Stimulated activated CD8-positive, alpha-beta memory T cell treated with anti-CD3 and anti-CD28 coated beads, Interleukin-15, amount 100 ng/mL, for 1 hour (primary cell): ENCODE measurements at places on chromosomes 6 and 20.

- no peak for DNase-seq
Observed at GRCh38 chr6:158772851-158773371, 46.3 kb downstream of the EZR start.

DNA sequence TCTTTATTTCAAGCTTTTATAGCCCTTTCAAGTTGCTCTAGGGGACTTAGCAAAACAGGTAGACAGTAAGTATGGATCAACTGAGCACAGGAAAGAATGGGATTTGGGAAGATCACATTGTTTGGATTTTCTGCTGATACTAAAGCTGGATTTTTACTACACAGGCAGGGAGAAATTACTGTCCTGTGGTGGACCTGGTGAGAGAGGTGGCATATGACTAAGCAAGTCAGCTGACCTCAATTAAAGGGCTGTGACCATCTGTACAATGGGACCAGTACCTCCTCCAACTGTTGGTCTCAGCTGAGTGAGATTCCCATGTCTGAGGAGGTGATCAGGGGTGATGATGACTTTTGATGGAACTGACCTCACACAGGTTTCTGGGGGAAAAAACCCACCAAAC lies 28.0 kb downstream of the RREB1 start:
- no peak for DNase-seq

GRCh38 chr20:52410182-52410647 lies 218.6 kb upstream of the ZFP64 start:
- peak; percentile 20 for DNase-seq

GRCh38 chr6:136086686-136087085 lies 163.4 kb downstream of the MTFR2 start:
- no peak for DNase-seq

DNA sequence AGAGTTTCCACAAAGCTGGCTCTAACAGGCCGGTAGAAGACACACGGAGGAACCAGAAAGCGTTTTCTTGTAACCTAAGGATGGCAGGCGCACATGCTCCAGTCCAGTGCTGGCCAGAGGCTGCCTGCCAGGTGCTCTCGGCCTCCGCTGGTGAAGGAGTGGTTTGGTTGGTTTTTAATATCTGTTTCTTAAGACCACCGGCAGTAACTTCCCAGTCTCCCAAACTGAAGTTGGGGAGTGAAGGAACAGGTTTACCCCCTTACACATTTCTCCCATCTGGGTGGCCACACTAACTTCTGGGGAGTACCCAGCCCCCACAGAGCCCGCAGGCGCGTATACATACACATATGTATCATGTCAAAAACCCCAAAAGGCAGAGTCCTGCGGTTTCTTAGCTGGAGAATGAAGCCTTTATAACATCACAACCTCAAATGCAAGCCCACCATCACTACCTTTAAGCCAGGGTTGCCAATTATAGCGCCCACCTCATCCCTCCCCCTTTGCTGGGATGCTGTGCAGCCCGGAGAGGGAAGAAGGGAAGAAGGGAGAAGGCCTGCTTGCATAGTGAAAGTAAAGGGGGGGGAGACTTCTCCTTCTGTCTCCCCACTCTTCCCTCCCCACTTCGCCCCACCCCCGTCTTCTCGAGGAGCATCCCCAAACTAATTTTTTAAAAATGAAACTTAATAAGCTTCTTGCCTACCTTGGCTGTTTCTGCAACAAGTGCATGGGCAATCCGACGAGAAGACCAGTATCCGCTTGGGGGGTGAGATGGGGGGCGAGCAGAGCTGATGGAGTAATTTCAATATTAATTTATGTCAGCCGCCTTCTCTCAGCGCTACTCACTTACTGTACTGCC lies 1.0 kb downstream of the TRERF1 start:
- no peak for DNase-seq

- DNase-seq = no peak
Observed at GRCh38 chr6:30816791-30817739, 67.3 kb upstream of the DDR1 start.

DNA sequence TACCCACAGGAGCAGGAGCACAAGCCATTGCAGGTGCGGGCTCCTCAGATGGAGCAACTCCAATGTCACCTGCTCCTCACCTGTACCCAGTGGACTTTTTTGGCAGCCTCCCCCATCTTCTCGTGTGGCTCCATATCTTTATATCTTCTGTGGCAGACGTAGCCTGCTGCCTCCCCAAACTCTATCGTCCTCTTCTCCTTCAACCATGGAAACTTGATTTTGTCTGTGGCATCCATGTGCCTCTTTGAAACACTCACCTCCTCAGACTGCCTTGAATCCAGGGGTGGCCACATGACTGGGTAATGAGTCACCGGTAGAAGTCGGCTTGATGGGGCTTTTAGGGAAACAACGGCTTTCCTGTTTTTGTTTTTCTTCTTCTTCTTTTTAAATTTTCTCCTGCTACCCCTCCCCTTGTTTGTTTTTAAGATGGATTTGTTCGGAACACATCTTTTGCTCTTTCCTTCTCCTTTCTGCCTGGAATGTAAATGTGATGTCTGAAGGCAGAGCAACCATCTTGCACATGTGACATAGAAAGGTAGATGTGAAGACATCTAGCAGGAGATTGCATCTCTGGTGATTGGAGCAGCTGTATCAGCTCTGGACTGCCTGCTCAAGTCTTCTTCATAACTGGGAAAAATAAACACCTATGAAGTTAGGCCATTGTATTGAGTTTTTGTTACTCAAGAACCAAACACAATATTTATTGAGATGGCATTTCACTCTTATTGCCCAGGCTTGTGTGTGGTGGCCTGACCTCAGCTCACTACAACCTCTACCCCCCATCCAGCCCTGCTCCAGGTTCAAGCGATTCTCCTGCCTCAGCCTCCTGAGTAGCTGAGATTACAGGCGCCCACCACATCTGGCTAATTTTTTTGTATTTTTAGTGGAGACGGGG lies 69.9 kb upstream of the DDR1 start:
- DNase-seq = no peak

GRCh38 chr6:34791164-34791700 lies 651 bp upstream of the BLTP3A start:
- peak; percentile 18 for DNase-seq

- no peak for DNase-seq
Observed at GRCh38 chr20:51532577-51533191, 9.8 kb downstream of the NFATC2 start.

DNA sequence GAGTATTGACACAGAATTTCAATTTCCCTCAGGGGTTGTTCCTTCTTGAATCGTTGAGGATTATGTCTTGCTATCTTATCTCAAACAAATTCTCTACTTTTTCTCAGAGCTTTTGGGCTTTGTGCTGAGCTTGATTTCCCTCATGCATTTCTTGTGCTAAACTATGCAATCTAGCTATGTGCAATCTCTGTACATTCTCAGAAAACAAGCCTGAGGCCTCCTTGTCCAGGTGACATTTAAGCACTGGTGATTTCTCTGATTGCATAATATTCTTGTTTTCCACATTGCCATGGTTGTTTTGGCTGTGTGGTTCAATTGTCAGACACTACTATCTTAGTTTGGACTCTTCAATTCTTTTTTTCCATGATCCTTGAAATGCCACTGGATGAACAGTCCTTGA lies 81.2 kb upstream of the MAN1A1 start:
- DNase-seq = no peak

DNA sequence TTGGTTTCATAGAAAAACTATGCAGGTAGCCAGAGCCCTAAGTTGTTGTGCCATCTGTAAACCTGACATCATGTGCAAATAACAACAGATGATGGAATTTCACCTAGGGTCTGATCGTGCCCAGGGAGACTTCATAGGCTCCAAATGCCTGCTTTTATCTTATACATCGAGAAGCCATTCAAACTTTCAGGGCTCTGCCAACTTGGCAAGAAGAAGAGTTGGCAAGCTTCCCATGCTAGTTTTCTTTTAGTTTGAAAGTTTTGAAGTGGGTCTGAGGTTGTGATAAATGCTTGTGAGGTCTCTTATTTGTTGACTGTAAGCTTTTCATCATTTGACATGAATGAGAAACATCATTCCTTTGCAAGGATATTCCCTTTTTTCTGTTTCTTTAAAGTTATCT lies 175.4 kb upstream of the FLRT3 start:
- DNase-seq = no peak

- DNase-seq = no peak
Observed at GRCh38 chr6:107230024-107230423, 114.7 kb upstream of the BEND3 start.

DNA sequence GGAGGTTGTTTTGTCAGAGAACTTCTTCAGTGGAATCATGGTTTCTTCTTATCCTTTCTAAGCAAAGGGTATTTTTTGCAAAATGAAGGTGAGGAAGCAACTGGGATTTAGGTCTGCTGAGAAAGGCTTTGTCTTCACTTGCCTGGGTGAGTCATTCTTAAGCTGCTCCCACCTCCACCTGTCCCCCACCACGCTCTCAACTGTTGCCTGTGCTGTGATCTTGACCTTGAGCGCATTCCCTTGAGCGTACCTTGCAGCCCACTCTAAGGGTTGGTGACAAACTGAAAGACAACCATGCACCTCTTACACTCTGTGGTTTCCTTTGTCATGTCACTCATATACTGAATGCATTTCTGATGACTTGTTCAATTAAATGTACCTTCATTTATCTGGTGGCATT lies 641.1 kb downstream of the RNF144B start:
- no peak for DNase-seq

GRCh38 chr6:133227344-133227743 lies 13.8 kb upstream of the EYA4 start:
- no peak for DNase-seq

GRCh38 chr6:3698021-3698420 lies 53.5 kb downstream of the PXDC1 start:
- no peak for DNase-seq

DNA sequence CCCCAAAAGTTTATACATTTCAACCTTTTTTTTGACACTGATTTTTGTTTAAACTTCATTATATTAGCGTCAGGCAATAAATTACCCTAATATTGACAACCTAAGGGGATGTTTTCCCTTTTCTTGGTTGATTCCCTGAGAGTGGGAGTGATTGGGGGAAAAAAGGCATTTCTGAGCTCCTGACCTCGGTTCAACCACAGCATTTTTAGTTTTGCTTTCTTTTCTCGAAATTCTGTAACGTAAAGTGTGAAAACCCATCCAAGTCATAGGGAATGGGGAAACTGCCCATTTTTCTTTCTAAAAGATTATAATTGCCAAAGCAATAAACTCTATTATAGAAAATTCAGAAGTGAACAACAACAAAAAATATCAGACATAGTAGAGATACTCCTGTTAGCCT lies 67.9 kb upstream of the SPACA1 start:
- no peak for DNase-seq

GRCh38 chr20:63051911-63052310 lies 45.1 kb upstream of the BHLHE23 start:
- no peak for DNase-seq

DNA sequence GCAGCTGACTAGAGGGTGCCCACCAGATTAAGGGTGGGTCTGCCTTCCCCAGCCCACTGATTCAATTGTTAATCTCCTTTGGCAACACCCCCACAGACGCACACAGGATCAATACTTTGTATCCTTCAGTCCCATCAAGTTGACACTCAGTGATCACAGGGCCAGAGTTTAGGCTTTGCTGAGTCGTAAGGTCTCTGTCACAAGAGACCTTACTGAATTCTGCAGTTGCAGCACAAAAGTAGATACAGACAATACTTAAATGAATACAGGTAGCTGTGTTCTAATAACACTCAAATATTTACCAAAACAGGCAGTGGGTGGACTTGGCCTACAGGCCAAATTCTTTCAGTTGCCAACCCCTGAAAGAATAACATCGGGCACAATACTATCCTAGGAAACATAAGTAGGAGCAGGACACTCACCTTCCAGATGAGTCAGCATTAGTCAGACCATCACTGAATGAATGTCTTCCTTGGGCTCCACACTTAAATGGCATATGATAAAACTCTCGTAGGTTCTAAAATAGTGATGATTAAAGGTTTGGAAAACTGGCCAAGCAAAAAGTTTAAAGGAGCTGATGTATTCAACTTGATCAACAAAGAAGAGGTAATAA lies 190.0 kb downstream of the UBE3D start:
- no peak for DNase-seq

DNA sequence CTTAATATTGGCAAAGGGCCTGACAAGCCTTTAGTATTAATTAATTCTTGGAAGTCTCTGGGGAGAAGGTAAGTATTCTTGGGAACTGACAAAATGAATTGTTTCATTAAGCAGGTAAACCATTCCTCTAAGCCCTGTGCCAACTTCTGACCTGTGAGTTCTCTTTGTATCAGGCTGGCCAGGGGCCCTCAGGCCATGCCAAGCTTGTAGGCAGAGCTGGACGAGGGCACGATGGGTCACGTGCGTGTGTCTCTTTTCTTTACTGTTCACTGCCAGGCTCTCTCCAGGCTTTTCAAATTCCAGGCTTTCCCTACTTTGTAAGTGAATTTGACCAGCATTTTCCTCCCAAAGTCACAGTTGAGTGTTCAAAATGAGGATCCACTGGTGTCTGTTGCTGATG lies 112.4 kb downstream of the NRN1 start:
- no peak for DNase-seq

- no peak for DNase-seq
Observed at GRCh38 chr6:150394053-150394898, 25.5 kb downstream of the IYD start.

DNA sequence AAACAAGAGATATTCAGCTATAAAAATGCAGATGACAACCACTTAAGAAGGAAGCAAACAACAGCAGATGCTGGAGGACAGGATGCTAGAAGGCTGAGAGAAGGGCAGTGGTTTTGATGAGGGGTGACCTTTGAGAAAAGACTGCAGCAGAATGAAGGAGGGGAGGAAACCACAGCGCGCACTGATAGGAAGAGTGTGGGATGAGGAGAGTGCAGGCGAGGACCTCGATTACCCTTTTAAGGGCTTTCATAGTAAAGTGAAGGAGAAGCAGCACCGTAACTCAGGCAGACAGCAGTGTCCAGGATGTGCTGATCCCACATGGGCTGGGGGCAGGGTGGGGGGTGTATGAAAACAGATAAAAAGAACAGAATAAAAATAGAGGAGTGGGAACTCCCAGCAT lies 19.2 kb downstream of the ZBTB2 start:
- no peak for DNase-seq

DNA sequence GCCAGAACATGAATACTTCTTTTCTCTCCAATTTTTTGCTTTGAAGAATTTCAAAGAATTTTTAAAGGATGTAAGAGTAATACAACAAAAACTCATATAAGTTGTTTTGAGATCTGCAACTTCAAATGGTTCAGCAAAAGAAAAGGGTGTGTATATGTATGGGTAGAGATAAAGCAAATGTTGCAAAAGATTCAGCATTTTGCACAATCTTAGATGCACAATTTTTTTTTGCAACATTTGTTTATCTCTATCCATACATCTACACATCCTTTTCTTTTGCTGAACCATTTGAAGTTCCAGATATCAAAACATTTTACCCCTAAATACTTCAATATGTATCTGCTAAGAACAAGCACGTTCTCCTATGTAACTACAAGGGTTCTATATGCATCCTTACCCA lies 47.4 kb upstream of the FAM83C start:
- no peak for DNase-seq

DNA sequence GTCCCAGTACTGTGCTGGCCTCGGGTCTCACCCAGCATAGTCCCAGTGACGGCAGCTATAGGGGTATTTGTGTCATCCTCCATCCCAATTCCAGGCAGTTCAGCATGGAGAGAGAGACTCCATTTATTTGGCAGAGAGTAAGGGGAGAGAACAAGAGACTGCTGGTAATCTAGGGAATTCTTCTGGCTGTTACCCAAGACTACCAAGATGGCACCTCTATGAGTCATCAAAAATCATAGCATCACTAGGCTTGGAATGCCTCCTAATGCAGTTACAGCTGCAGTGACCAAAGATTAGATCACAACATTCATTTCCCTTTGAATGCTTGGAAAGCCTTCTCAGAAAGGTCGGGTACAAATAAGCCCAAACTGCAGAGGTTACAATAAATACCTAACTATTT lies 660.4 kb upstream of the FLRT3 start:
- no peak for DNase-seq
